ENCODE measurements at places on chromosomes 5 and 9.
A peak's percentile ranks its signal among the peaks of the same experiment; 100 is the strongest.

GRCh38 chr5:172276214-172276613 lies 7.3 kb downstream of the UBTD2 start:
- no peak for DNase-seq

- DNase-seq = no peak
Observed at GRCh38 chr5:76766746-76767145, 50.8 kb downstream of the F2R start.

GRCh38 chr5:93569300-93570160 lies 11.5 kb downstream of the NR2F1-AS1 start:
- DNase-seq = no peak

DNA sequence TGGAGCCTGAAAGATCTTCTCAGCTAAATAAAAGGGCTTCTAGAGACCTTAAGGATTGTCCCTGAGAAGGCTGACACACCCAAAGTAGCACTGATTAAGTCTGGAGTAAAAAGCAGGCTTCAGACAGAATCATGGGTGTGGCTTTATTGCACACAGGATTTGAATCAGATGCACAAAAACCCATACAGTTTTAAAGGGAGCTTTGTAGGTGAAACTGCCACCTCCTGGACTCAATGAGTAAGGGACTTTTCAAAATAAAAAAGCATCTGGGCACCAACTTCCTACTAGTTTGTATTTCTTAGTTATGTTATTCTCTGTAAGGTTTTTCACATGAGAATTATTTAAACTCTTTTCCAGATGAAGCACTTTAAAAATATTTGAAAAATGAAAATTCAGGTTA lies 129.4 kb downstream of the EDIL3 start:
- no peak for DNase-seq

- DNase-seq = no peak
Observed at GRCh38 chr5:45609661-45610060, 86.5 kb downstream of the HCN1 start.

DNA sequence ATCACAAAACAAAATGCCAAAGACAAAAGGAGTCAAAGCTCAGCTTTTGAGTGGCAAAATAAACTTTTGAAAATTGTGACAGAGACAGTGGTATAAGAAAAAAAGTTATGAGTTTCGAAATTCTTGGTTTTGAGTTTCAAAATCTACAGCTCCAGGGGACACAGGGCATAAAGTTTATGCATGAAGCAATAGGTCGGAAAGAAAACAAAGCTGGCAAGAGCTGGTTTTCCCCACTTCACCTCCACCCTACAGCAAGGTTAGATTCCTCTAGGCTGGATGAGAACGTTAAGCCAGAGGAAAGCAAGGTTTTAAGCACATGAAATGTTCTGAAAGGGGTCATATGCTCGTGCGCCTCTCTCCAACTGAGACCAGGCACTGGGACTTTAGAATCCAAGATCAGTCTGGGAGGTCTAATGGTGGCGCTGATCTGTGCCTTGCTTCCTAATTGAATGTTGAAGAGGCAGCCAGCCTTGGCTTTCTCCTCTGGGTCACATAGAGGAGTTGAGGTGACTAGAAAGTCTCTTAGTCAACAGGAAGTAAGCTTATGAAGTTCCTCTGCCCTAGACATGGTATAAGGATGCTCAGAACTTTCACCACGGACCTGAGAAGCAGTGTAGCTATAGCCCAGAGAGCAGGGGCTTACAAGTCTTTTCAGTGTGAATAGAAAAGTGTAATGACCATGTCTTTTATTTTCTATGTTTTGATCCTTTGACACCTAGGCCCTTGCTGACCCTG lies 167.7 kb upstream of the DMAC1 start:
- DNase-seq = no peak

GRCh38 chr9:126413391-126414068 lies 86.9 kb downstream of the MVB12B start:
- no peak for DNase-seq

- DNase-seq = no peak
Observed at GRCh38 chr9:15543047-15543813, 9.6 kb upstream of the CCDC171 start.

GRCh38 chr9:133059623-133060022 lies 2.2 kb upstream of the CEL start:
- DNase-seq = no peak

- no peak for DNase-seq
Observed at GRCh38 chr9:92618633-92619225, 51.2 kb downstream of the IPPK start.

DNA sequence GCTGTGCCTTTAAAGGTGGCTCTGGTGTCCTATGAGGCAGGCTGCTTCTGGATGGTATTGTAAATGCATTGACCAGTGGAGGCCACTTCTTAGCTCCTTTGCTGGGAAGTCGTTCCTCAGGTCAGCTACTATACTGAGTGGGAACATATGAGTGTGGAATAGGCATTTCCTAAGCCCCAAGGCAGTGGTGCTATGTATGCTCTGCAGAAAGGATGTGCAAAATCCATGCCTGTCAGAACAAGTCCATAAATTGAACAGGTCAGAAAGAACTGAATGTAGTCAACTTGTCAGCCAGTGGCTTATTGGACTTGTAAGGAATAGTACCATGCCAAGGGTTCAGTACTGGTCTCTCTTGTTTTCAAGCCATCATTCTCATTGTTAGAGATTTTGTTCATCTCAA lies 216.4 kb downstream of the CDH10 start:
- no peak for DNase-seq

DNA sequence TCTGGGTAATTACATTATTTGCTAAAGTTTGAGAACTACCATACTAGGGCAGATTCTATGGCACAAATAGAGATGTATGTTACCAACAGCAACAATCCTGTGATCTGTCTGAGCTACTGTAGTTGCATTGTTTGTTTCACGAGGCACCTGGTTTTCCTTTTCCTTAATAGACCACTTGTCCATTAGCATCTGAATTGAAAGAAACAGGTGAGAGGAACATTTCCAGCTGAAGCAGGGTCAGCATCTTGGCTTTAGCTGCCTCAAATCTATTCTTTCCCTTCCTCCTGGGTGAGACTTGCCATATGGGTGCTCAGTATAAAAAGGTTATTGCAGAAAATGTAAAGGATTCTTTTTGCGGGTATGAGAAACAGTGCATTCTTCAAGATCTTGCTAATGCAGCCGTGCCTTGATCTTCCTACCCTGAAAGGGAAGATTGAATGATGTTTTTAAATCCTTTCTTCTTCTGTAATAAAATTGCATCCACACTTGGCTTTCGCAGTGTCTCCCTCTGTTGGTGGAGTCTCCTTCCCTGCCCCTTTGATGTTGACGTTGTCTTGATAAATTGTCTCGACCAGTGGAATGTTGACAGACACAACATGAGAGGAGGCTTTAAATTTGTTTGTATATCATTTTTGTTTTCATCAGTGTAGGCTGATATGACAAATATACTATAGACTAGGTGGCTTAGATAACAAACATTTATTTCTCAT lies 118.0 kb upstream of the BRINP1 start:
- no peak for DNase-seq

DNA sequence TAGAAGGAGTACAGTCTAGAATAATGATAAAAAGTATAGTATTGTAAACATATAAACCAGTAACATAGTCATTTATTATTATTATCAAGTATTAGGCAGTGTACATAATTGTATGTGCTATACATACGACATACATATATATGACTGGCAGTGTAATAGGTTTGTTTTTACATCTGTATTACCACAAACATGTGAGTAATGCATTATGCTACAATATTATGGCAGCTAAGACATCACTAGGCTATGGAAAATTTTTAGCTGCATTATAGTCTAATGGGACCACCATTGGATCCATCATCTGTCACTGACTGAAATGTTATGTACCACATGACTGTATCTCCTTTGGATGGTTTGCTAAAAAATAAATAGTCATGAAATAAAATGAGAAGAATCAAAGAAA lies 530.0 kb downstream of the PRR16 start:
- no peak for DNase-seq

GRCh38 chr5:159515909-159516415 lies 185.7 kb upstream of the IL12B start:
- peak; percentile 63 for DNase-seq

DNA sequence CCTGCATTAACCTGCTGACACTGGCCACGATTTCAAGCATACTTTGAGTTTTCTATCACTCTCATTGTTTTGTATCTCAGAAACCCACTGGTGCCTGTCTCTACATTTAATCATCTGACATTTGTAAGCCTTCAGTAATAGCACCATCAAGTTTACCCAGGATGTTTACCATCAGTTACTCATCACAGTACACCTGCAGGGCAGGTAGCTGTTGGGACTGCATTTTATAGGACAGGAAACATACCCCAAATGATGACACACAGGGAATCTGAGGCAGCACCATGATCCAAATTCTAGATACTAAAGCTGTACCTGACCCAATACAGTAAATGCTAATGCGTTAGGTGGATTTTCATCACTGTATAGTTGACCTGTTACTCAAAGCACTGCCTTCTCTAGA lies 114.2 kb downstream of the FEM1C start:
- no peak for DNase-seq

DNA sequence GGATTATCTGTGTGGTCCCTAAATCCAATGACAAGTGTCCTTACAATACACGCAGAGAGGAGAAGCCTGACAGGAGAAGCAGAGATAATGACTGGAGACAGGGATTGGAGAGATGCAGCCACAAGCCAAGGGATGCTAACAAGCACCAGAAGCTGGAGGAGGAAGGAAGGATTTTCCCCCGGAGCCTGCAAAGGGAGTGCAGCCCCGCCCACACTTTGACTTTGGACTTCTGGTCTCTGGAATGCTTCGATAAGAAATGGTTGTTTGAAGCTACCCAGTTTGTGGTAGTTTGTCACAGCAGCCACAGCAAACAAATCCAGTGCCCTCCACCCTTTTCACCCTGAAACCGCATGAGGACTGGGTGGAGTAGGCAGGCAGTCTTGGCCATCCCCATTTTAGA lies 77.2 kb upstream of the BOD1 start:
- no peak for DNase-seq

DNA sequence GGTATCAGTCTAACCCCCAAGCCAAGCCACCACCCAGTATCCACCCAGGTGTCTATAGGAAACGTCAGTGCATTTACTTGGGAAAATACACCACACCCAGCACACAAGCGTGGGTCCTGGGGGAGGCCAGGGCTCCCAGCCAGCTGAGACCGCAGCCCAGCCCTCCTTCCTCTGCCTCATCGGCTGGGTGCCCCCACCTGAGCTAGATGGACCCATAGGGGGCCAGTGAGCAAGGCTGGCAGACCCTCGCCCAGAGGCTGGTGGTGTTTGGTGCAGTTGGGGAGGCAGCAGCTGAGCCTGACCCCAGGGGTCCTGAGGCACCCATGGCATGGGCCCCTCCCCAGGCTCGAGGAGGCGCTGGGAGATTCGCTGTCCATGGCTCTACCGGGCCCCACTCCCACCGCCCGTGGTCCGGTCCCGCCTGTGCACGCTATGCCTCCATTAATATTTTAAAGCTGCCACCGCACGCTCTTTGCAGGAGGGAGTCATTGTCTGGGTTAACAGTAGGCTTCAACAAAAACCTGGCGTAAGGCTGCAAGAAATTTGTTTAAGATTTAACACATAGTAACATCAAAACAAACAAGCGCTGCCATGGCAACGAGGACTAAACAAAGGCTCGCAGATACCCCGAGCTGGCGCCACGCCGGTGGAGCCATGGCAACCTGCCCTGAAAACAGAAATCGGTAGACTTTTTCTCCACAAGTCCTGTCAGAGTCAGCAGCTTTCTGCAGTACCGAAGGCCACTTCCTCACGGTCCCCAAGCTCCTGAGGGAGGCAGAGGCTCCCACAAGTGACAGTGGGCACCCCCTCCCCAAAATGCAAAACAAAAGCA lies 20.6 kb downstream of the TPPP start:
- DNase-seq = no peak

DNA sequence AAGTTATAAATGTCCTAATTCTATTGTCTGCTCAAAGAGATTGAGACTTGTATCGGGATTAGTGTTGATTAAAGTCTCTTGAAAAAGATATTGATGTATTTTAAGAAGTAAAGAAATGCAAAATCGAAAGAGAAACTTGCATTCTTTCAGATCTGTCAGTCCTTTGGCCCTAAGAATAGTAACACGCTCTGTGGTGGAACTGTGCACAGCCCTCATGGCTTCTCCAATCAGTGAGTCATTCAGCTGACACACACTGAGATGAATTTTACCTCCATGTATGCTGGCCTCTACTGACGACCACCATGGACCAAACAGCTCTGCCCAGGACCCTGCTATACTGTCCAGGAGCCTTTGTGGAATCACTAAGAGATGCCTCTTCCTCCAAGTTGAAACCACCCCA lies 232.4 kb downstream of the ESM1 start:
- no peak for DNase-seq

DNA sequence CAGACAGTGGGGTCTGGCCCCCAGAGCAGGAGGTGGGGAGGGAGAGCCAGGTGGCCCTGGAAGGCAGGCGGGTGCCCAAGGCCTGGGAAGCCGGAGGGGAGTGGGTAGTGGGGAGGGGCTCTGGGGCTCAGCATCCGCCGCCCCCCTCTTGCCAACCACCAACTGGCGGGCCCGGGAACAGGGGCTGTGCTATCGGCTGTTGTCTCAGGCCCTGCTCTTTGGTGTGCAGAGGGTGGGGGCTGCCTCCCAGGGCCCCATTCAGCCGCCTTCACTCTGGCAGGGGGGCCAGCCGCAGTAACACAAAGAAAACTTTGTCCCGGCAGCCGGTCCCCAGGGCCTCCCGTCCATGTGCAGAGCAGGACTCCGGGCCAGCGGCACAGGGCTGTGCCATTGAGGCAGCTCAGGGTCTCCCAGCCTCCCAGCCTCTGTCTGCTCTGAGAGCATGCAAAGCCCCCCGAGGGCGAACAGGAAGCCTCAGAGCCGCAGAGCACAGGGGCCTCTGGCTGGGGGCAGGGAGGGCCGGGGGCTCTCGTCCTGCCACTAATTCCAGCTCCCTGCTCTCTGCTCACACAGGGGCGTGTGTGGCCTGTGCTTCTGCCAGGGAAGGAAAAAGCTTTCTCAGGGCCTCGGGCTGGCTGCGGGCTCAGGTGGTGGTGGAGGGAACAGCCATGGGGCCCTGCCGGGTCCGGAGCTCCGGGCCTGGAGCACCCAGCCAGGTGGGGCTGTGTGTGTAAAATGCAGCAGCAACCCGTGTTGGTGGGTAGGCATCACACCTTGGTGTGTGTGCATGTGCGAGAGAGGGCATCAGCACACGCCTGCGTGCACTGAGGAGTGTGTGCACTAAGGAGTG lies 54.2 kb upstream of the NOTCH1 start:
- DNase-seq = no peak

DNA sequence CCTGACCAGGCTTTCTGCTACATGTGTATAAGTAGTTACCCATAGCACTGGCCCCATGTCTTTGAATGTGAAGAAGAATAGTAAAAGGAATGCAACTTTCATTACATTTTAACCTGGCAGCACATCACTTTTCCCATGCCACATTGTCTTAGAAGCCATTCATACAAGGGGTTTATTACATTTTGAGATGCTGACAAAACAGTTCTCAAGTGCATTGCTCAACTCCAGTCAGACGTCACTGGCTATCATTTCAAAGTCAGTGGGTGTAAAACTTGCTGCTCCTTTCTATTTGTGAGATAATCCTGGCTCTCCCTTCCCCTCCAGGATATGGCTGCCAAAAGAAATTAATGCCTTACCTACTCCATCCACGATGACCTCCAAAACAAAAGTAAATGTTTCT lies 97.0 kb upstream of the VCAN start:
- DNase-seq = no peak

- DNase-seq = no peak
Observed at GRCh38 chr5:112737070-112737462, 619 bp upstream of the APC start.

- no peak for DNase-seq
Observed at GRCh38 chr5:77015938-77016569, 14.2 kb upstream of the AGGF1 start.

GRCh38 chr5:90408571-90409317 lies 812 bp downstream of the CETN3 start:
- DNase-seq = no peak

- DNase-seq = no peak
Observed at GRCh38 chr9:109416135-109416706, 81.9 kb downstream of the PTPN3 start.

- DNase-seq = no peak
Observed at GRCh38 chr9:64773491-64773931, 511.5 kb downstream of the FOXD4L5 start.

Measured in stimulated activated CD8-positive, alpha-beta memory T cell treated with anti-CD3 and anti-CD28 coated beads, Interleukin-7, amount 100 ng/mL, for 24 hours (primary cell).